ENCODE measurements at places on chromosomes 2 and 18. TPM values are rescaled to one million over a fixed set of nuclear protein-coding genes. Genes with fewer than 3 reads are reported as not detected.

Gene DSG4
- total RNA-seq: not detected

GRCh38 chr2:231117922-231118613 lies 6.8 kb downstream of the HTR2B start:
- no peak for DNase-seq

Gene FAM210A
- total RNA-seq: 22.1 TPM

DNA sequence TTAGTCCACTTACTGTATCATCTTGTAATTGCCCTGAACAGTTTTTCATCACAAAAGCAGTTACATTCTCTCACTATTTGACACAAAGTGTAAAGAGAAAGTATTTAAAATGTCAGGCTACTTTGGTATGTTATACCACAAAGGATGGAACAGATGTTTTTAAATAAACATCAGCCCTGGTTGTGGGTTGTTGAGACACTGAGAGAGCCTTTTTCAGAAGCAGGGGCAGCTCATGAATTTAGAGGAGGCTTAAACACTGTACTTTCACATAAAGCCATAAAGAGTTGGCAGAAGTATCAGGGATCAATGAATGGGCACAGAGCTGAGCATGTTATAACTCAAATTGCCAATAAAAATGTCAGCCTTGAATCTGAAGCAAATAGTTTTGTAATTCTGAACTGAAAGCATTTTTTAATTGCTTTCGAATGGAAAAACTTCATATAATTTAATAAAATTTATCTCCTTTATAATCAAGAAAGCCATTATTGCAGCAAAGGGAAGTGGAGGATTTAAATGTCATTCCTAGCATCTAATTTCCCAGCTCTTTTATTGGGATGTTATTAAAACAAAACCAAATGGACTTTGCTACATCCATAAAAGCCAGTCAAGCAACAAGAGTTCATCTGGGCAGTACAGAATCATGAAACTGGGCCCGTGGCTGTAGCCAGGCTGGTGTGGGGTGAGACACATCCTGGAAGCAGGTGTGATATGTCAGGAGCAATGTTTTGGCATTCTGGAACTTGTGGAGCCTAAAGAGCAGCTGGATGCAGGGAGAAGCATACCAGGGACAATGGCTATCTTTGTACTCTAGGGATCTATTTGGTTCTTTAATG lies 95.1 kb upstream of the NT5C1B start:
- DNase-seq: no peak

- no peak for DNase-seq
Observed at GRCh38 chr18:42929857-42930256, 185.6 kb downstream of the RIT2 start.

Gene RALB
- total RNA-seq: 58.0 TPM

GRCh38 chr2:206064077-206064476 lies 21.9 kb downstream of the INO80D start:
- DNase-seq: no peak

- DNase-seq: no peak
Observed at GRCh38 chr18:74951165-74951760, 257.7 kb downstream of the PTGR3 start.

Gene OTOS
- 8.3 TPM for total RNA-seq

DNA sequence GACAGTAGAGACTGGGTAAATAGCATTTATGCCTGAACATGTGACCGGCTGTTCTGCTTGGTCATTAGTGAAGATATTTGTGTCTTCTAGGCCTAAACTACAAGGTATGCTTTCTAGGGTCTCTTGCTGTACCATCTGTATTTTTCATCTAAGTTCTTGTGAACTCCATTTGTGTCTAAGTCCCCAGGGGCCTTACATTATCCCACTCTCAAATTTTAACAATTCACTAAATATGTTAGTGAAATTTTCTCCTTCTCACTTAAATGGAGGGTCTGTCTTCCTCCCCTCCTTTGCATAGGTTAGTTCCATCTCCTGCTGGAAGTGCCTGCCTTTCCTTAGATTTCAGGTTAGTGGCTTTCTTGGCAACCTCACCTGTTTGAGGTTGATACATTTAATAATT lies 382.6 kb downstream of the RAD51AP2 start:
- DNase-seq: no peak

GRCh38 chr2:7020468-7020867 lies 103.3 kb downstream of the RNF144A start:
- no peak for DNase-seq

Gene CYP20A1
- 11.8 TPM for total RNA-seq

GRCh38 chr2:233838726-233839446 lies 15.4 kb downstream of the HJURP start:
- DNase-seq: no peak

- no peak for DNase-seq
Observed at GRCh38 chr2:173048522-173048896, 27.1 kb upstream of the MAP3K20 start.

- no peak for DNase-seq
Observed at GRCh38 chr18:36451454-36452251, 154.1 kb downstream of the FHOD3 start.

DNA sequence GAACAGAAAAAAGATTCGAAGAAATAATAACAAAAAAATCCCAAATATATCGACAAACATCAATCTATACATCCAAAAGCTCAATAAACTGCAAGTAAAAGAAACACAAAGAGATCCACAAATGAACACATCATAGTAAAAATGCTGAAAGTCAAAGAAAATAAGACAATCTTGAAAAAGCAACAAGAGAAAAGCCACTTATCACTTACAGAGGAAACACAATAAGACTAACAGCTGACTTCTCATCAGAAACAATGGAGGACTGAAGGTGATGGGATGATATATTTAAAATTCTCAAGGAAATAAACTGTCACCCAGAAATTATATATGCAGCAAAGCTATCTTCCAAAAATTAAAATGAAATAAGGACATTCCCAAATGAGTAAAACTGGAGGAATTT lies 140.3 kb downstream of the NDUFA10 start:
- DNase-seq: no peak

- no peak for DNase-seq
Observed at GRCh38 chr18:4450065-4450658, 4.9 kb downstream of the DLGAP1 start.

GRCh38 chr2:45167920-45168629 lies 158.8 kb upstream of the SIX2 start:
- no peak for DNase-seq

DNA sequence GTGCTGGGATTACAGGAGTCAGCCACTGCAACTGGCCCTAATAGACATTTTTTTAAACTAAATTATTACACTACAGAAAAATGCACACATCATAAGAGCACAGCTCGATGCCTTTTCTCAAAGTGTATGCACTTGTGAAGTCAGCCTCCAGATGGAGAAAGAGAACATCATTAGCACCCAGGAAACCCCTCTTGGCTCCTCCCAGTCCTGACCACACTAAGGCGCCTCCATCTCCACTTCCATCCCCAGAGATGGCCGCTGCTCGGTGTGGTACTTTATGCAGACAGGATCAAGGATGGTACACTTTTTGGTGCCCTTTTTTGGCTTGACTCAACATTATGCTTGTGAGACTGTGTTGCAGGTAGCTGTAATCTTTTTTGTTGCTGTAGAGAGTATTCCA lies 34.8 kb downstream of the RRM2 start:
- no peak for DNase-seq

- DNase-seq: peak; percentile 34
Observed at GRCh38 chr2:176002688-176003210, 682 bp upstream of the LNPK start.

Gene LIPG
- total RNA-seq: 2.0 TPM

- no peak for DNase-seq
Observed at GRCh38 chr2:101956465-101957438, 35.0 kb upstream of the IL1R2 start.

Gene IRS1
- 12.3 TPM for total RNA-seq

DNA sequence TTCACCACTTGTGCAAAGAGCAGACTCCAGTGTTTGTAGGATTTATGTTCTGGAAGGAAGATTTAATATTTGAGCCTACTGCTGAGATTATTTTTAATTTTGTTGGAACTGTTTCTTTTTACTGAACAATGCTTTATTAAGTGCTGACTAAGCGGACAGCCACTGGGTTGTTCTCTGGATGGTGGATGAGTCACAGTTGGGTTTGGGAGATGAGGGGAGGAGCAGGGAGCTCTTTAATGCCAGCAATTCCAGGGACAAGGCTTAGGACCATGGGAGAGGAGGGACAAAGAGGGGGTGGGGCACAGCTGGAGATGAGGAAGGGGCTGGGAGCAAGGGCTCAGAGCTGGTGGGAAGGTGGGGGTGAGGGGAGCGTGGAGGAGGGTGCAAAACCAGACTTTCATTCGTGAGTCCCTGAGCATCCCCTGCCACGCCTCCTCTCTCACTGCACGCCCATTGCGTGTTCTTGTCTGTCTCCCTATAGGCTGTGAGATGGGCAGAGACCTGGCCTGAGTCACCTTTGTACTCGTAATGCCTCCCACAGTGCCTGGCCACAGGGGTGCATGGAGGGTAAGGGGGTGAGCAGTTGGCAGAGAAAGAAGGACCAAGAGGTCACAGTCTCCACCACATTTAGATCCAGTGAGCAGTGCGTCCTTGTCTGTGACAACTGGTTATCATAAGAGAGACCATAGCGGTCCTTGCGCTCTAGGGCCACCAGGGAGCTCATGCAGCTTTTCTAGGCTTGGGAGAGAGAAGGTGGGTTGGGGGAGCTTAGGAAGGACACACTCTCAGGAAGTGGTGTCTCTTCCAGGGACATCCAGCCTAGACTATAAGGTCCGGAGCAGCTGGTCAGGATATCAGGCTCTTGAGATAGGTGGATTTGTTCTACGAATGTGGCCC lies 18.4 kb downstream of the SLC4A3 start:
- DNase-seq: no peak

DNA sequence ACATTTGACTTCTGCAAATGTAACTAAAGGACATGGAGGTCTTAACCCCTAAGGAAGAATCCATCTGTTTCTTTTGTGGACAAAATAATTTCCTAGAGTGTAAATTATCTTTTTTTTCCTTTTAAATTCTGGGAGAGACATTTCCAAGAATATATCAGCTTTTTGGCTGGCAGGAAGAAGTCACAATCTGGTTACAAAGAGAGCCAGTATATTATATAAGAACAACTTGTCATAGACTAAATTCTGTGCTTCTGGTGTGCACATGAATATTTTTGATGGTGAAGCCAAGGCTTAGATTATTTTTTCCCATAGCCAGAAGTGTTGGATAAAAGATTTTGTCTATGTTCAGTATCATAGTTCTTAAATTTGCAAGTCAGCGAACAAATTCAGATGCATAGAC lies 500.6 kb downstream of the XIRP2 start:
- DNase-seq: no peak

GRCh38 chr18:32777049-32777448 lies 4.2 kb upstream of the KLHL14 start:
- DNase-seq: no peak

Gene SLC11A1
- 24.1 TPM for total RNA-seq

DNA sequence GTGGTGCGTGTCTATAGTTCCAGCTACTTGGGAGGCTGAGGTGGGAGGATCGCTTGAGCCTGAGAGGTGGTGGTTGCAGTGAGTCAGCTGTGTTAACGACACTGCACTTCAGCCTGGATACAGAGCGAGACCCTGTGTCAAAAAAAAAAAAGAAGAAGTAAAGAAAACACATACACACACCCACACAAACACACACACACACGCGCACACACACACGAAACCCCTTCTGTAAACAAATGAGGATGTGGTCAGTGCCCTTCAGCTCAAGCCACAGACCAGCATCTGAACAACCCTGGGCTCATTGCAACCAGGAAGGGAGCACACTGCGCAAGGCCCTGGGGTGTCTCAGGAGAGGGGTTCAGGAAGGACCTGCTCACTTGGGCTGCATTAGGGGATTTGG lies 47.9 kb upstream of the KCNF1 start:
- DNase-seq: no peak

DNA sequence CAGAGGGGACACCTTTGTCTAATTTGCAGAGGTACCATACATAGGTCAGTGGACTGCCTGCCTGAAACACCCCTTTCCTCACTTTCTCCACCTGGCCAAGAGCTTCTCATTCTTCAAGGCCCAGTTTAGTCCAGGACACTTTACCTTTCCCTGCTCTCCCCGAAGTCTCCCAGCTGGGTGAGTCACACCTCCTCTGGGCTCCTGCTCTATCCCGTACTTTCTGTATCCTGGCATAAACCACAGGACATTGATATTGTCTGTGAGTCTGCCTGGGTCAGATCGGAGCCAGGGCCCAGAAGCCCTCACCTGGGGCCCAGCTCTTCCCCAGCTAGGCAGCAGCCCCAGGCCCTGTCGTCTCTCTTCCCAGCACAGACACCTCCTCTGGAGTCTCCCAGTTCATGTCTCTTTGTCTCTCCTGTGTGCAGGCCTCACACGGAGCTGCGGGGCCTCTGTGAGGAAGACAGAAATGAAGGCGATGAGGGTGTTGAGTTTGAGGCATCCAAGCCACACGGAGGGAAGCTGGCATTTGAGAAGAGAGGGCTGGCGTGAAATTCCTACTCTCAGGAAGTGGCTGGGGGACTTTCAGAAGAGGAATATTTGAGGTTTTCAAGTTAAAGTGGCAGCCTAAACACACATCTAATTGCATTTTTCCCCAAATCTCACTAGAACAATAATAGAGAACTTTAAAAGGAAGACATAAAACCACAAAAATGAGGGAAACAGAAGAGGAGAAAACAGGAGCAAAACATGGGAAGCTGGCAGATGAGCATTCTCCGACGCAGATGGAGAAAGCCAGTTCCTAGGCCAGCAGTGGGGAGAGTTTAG lies 79.6 kb upstream of the LAPTM4A start:
- DNase-seq: no peak

Gene INPP5D
- 9.1 TPM for total RNA-seq

GRCh38 chr2:200435379-200435778 lies 74.5 kb downstream of the KCTD18 start:
- no peak for DNase-seq

- DNase-seq: no peak
Observed at GRCh38 chr2:62381656-62382055, 124.3 kb downstream of the TMEM17 start.

Gene SIX2
- total RNA-seq: not detected

DNA sequence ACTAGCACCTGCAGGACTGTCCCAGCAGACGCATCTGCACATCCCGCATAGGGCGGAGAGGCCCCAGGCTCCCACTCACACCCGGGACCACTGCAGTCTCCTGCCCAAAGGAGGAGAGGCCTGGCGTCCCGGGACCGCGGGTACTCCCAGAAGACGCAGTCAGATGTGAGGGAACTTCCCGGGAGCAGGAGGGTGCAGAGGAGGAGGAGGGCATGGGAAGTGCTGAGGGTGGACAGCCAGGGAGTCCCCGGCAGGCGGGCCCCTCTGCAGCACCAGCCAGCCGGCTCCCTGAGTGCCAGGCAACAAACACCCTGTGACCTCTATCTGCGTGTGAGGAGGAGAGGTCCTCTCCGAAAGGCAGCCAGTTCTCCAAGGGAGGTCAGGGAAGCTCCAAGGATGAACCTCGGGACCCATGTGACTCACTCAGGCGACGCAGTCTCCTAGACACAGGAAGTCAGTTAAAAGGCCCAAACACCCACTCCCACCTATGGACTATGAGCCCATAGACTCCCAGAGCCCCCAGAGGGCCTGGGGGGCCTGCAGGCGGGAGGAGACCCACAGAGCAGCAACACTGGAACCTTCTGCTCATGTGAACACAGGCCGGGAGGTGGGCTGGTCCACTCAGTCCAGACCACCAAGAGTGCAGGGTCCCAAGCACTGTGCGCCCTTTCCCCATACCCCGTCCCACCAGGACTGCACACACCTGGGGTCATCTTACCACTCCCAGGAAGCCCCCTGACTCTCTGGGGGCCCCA lies 4.2 kb downstream of the PXDN start:
- no peak for DNase-seq

Gene ARHGEF33
- 8.9 TPM for total RNA-seq
